ENCODE measurements at places on chromosomes 5 and 9.

- DNase-seq, result no peak
Measured at GRCh38 chr9:115717711-115718173, 435.8 kb upstream of the PAPPA start.

DNA sequence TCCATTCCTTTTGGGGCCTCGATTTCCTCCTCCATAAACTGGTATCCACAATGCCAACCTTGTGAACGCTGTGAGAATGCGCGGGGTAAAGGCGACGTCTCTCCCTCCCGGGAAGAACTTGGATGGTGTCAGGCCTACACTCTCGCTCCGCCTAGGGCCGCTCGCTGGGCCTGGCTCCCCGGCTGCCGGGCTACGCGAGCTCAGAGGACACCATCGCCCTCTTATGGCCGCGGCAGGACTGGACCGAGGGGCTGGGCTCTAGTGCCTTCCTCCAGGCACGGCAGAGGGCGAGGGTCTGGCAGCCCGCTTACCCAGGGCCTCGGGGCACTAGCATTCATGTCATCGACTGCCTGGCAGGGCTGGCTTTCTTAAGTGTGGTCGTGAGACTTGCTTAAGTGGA, 1.3 kb upstream of the EXOSC2 start:
- DNase-seq, result no peak

DNA sequence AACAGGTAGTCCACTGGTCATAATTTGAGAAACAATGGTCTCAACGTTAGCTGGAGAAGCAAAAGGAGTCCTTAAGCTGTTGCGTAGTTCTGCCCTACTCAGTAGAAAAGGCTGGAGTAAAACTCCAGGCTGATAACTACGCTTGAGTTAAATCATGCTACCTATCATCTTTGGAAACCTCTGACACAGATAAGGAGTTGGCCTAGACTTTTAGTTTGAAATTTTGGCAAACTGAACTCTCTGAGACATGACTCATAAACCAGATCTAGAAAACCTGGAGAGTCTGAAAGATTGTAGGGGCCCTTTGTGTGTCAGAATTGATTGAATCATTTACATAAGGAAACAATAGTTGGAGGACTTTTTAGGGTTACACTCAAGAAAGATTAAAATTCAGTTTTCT, 26.3 kb downstream of the NMUR2 start:
- no peak for DNase-seq

DNA sequence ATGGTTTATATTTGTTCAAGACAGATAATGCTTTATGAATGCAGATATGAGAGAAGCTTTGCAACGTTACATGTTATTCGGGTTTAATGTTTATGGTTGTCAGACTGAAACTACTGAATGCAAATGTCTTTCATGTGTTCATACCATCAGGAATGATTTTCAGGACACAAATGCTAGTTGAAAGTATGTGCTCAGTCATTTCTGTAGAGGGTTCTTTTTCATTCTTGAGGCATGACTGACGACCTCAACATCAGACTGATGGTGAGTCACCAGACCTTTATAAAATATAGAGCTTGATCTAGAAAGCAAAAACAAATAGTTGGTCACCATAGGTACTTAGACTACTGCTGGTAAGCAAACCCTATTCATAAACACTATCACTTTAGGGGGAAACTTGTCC, 287.3 kb upstream of the NUDT12 start:
- DNase-seq, result no peak

GRCh38 chr5:43370352-43370751, 41.8 kb downstream of the CCL28 start:
- DNase-seq, result no peak

GRCh38 chr5:145341842-145342241, 493.3 kb downstream of the PRELID2 start:
- no peak for DNase-seq

DNA sequence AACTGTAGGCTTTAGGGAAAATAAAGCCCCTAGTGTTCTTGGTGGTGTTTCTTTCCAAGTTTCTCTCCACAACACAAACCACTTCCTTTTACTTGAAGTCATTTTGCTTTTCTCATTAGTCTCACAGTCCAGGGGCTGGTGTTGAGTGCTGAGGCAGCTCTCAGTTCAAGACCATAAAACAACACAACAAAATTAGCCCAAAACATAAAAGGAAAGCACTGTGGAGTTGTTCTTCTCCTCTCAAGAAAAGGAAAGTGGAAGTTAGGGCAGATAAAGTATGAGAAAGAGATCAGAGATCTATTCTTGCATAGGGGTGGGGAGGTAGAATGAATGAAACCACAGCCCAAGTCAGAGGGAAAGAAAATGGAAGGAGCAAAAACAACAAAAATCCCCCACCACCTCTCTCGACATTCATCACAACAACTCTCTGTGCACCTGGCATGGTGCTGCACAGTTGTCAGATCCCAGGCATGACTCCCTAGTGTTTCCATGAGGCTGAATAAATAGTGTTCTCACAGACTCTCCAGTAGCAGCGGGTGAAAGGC, 569.9 kb downstream of the RAB3C start:
- DNase-seq, result no peak

DNA sequence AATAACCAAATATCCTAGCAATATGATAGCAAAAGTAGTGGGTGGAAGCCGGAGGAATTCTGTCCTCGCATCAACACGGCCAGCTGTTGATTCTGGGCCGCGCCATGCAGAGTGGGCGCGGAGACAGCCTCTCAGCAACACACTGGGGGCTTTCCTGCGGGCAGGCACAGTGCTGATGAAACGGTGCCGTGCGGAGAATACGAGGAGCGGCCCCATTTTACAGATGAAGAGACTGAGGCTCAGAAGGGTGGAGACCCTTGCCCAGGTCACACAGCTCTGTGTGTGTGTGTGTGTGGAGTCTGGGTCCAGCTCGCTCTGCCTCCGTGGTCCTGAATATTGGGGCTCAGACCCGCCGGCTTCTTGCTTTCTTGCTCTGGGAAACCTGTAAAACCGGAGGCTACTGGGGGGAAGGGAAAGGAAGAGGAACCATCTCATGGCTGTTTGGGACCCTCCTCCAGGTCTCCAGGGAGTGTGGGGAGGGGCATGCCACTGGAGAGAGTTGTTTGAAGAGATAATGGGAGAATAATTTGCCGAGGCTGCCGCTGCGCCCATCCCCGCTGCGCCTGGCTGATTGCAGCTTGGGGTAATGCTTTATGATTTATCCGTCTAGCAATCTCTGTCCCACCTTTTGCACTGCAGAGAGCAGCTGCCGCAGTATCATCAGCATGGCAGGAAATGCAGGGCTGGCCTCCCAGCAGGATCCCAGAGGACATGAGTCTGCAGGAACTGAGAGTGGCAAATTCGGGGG, 36.6 kb downstream of the NCS1 start:
- DNase-seq, result no peak

DNA sequence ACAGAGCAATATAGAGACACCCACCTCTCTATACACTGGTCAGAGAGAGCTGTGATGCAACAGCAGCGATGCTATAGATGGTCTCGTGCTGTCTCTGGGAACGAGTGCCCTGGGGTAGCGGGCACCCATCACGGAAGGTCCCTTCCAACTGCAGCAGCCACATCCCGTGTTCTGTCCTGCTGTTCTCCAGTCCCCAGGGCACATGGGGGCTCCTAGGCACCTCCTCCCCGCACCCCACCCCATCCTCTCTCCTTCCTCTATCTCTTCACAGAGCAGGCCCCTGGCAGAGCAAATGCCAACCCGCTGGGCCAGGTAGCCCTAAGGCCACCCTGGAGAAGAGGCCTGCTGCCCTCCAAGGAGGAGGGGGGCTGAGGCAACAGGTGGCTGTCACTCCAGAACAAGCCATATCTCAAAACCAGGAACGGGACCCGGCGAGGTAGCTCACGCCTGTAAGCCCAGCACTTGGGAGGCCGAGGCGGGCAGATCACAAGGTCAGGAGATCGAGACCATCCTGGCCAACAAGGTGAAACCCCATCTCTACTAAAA, 8.2 kb downstream of the FIBCD1 start:
- DNase-seq, result no peak

DNA sequence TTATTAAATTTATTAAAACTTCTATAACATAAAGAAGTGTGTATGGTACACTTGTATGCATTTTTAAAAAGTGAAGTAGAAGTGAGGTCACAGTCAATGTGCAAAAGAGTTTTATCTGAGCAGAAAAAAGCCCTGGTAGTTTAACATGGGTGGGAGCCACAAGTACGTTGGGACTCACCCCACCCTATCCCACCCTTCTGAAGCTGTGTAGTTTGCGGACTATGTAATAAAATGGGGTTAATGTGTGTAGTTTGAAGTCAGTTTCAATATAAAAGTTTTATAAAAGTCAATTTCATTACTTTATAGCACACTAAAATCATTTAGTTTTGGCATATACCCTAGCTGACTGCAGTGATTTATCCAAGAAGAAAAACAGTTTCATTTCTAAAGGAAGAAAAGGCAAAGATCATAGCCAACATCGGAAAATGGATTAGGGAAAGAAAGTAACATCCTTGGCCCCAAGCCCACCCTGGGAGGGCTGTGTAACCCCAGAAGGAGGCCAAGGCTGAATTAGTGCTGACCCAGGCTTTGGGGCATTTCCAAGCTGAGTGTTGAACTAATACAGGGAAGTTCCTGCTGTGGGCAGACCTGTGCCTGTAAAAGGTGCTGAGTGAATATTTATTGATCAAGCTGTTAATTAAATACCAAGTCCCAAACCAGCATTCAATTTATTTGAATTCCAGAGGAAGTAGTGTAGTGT, 398.6 kb upstream of the ADAMTSL1 start:
- no peak for DNase-seq

- DNase-seq, result no peak
Measured at GRCh38 chr5:110027527-110028322, 338.0 kb downstream of the MAN2A1 start.

GRCh38 chr5:157598350-157598936, 22.9 kb upstream of the ADAM19 start:
- no peak for DNase-seq

- no peak for DNase-seq
Measured at GRCh38 chr5:106408141-106408540, 1262.6 kb downstream of the EFNA5 start.

GRCh38 chr9:94945197-94946144, 219.0 kb downstream of the AOPEP start:
- DNase-seq, result no peak

DNA sequence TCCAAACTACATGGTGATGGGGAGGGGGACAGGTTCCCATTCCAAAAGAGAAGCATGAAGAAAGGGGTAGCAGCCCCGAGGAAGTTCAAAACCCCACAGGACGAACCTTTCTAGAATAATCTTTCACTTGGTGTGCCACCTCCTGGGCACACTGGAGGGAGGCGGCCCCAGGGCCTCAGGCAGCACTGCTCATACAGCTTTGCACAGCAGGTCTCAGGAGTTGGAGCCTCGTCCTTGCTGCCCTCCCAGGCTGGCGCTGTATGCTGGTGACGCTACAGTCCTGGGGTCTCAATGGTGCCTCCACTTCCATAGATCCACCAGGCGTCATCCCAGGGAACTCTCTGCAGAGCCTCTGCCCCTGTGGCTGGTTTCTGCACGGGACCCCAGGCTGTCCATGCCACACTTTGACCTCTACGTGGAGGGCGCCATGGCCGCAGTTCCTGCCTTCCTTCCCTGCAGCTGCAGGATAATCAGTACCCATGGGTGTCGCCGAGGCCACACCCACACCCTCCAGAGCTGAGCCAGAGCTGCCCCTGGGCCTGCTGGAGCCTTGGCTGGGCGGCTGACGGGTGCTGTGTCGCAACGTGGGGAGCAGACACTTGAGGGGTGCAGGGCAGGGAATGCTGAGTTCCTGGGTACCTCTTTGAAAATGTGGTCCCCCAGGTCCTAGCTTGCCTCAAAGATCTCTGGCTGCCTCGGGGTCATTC, 95.3 kb downstream of the COL5A1 start:
- DNase-seq, result no peak

DNA sequence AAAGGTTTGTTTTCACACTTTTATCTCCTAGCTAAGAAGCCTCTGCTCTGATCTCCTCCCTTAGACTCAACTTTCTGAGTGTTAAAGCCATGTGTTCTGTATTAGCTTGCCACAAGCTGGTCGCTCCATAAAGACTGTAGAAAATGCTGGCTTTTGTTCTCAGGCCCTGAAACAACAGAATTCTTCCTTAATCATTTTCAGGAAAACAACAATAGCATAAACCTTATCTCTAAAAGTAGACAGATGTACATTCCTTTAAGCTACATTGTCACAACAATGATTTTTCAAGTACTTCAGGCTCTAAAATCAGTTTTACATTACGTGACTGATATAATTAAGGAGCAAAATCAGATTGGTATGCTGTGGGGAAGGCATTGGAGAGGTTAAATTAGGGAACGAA, 41.9 kb downstream of the VCAN start:
- DNase-seq, result no peak

DNA sequence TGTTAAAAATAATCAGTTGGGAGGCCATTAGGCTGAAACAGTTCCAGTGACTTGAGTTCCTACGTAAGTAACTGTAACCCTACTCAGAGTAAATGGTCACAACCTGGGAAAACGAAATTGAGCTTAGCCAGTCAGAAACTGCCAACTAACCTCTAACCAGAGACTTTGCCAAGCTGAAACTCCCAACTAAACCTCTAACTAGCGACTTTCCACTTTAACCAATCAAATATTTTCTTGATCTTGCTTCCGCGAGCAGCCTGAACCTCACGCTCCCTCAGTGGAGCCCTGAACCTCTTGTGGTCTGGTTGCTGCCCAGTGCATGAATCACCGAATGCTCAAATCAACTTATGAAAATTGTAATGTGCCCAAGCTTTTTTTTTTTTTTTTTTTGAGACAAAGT, 156.2 kb downstream of the MED10 start:
- DNase-seq, result no peak

- no peak for DNase-seq
Measured at GRCh38 chr5:115389799-115390382, 93.4 kb upstream of the CCDC112 start.

GRCh38 chr9:34430843-34431437, 27.4 kb downstream of the FAM219A start:
- no peak for DNase-seq

GRCh38 chr9:7601739-7602138, 197.8 kb downstream of the DMAC1 start:
- no peak for DNase-seq

DNA sequence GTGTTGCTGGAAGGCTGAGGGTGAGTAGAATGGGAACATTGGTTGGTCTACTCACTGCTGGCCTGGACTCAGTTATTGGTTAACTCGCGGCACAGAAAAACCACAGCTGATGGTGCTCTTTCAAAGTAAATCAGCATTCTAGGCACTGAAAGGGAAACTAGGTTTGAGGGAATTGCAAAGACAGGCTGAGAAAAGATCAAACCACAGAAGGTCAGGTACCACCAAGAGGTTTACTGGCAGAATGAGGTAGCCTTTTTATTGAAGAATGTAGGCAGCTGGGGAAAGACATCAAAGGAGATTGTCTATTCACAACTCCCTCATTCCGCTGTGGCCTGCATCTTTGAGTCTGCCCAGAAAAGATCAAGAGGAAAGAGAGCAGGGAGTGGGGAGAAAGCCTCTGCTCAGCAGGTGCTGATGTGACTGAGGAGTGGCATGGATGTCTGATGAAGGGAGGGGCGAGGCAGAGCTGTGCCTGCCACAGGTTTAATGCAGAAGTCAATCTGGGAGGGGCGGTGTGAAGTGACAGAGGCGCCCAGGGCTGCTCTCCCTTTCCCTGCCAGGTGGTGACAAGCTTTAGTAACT, 255.5 kb downstream of the MAN2A1 start:
- no peak for DNase-seq

Data from activated CD4-positive, alpha-beta T cell treated with anti-CD3 and anti-CD28 coated beads, Interleukin-2, amount 50 U/mL, for 4 hours (primary cell).